ENCODE measurements at places on chromosomes 7 and 10. TPM values are rescaled to one million over a fixed set of nuclear protein-coding genes. Genes with fewer than 3 reads are reported as not detected.

Gene ASZ1
- total RNA-seq = not detected

Gene ELFN1
- 0.77 TPM for total RNA-seq

Gene RFC2
- total RNA-seq = 14.2 TPM

Gene CCL24
- not detected for total RNA-seq

Gene TMEM130
- not detected for total RNA-seq

Gene INTS1
- total RNA-seq = 23.2 TPM

Gene MRM2
- 11.5 TPM for total RNA-seq

Gene TMEM270
- not detected for total RNA-seq

Gene ZP3
- 2.8 TPM for total RNA-seq

Gene RARRES2
- total RNA-seq = 0.54 TPM

Gene EPHA1
- 0.11 TPM for total RNA-seq

Gene MLXIPL
- total RNA-seq = not detected

Gene AGR3
- not detected for total RNA-seq

Gene PLEKHS1
- not detected for total RNA-seq

Gene STAG3
- 0.60 TPM for total RNA-seq

Gene GPR85
- total RNA-seq = 0.11 TPM

Gene GRM3
- total RNA-seq = not detected

Gene EPO
- not detected for total RNA-seq

Gene HYAL4
- total RNA-seq = 0.22 TPM

Gene NEUROD6
- not detected for total RNA-seq

Gene CLCN1
- not detected for total RNA-seq

Gene TSPAN33
- total RNA-seq = 0.11 TPM

Gene ST8SIA6
- total RNA-seq = 0.26 TPM

Measured in dermis lymphatic vessel endothelial cell (primary cell).